Activated CD4-positive, alpha-beta memory T cell treated with anti-CD3 and anti-CD28 coated beads, Interleukin-2, amount 10 ng/mL, durations not matched to agents 7 days and 5 days (primary cell): ENCODE measurements at places on chromosomes 7 and 10.

- H3K27me3 ChIP-seq, result no peaks in the 10 kb centered on the region
- DNase-seq, result no peak
- H3K4me1 ChIP-seq, result no peaks in the 10 kb centered on the region
- H3K4me3 ChIP-seq, result no peak overlapping the region
- H3K27ac ChIP-seq, result no peak overlapping the region
These were observed 23.0 kb downstream of the GNAT3 start for GRCh38 chr7:80488851-80489370.

GRCh38 chr10:34507217-34507616 lies 307.9 kb downstream of the PARD3 start:
- H3K4me3 ChIP-seq, result no peak overlapping the region
- H3K36me3 ChIP-seq, result no peaks in the 10 kb centered on the region
- H3K27ac ChIP-seq, result no peak overlapping the region
- H3K4me1 ChIP-seq, result no peaks in the 10 kb centered on the region

- no peaks in the 10 kb centered on the region for H3K36me3 ChIP-seq
- no peak for DNase-seq
- H3K27ac ChIP-seq, result no peak overlapping the region
- no peak overlapping the region for H3K4me3 ChIP-seq
These were observed 129.9 kb downstream of the WDR37 start for GRCh38 chr10:1185911-1186682.

- no peak overlapping the region for H3K27ac ChIP-seq
- no peak overlapping the region for H3K4me3 ChIP-seq
- H3K4me1 ChIP-seq, result no peaks in the 10 kb centered on the region
- peaks cover 48% of the 10 kb centered on the region for H3K36me3 ChIP-seq
- no peak for DNase-seq
These were observed 33.7 kb downstream of the CHST12 start for GRCh38 chr7:2437136-2437535.

DNA sequence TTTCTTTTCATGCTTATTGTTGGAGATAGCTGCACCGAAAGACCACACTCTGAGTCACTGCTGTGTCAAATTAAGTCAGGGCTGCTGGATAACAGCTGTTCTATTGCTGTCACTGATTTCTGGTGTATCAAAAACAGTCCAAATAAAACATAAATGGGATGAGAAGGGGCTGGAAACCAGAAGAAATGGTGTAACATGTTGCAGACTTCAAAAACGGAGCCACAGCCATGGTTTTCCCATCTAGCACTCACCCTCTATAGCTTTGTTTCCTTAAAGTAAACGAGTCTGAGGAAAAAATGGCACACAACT lies 103.3 kb upstream of the DIP2C start:
- no peak overlapping the region for H3K27ac ChIP-seq
- no peaks in the 10 kb centered on the region for H3K4me1 ChIP-seq
- H3K36me3 ChIP-seq, result peaks cover 19% of the 10 kb centered on the region
- no peak for DNase-seq
- no peaks in the 10 kb centered on the region for H3K27me3 ChIP-seq
- no peak overlapping the region for H3K4me3 ChIP-seq

DNA sequence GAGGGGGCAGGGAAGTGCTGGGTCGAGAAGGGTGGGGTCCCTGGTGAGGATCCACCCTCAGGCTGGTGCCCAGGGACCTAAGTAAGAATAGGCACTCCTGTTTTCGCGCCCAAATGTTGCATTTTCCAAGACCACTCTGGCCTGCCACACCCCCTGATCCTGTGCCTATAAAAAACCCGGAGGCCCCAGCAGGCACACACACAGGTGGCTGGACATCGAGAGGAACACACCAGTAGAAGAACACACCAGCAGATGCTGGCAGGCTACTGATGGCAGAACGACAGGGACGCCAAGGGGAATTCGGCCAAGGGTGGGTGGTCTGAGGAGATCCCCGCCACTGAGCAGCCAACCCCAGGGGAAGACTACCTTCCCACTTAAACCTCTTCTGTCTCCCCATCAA lies 633.9 kb upstream of the POT1 start:
- H3K27me3 ChIP-seq, result no peaks in the 10 kb centered on the region
- H3K4me3 ChIP-seq, result no peak overlapping the region
- H3K27ac ChIP-seq, result no peak overlapping the region

GRCh38 chr10:42475168-42476098 lies 162.9 kb downstream of the ZNF33B start:
- H3K36me3 ChIP-seq, result no peaks in the 10 kb centered on the region
- no peak for DNase-seq
- H3K4me1 ChIP-seq, result no peaks in the 10 kb centered on the region

GRCh38 chr7:5682551-5683279 lies 98.7 kb downstream of the RNF216 start:
- DNase-seq, result no peak
- H3K4me1 ChIP-seq, result peaks cover 21% of the 10 kb centered on the region
- H3K36me3 ChIP-seq, result peaks cover 23% of the 10 kb centered on the region
- H3K4me3 ChIP-seq, result no peak overlapping the region
- peaks cover 4% of the 10 kb centered on the region for H3K27me3 ChIP-seq
- H3K27ac ChIP-seq, result no peak overlapping the region

DNA sequence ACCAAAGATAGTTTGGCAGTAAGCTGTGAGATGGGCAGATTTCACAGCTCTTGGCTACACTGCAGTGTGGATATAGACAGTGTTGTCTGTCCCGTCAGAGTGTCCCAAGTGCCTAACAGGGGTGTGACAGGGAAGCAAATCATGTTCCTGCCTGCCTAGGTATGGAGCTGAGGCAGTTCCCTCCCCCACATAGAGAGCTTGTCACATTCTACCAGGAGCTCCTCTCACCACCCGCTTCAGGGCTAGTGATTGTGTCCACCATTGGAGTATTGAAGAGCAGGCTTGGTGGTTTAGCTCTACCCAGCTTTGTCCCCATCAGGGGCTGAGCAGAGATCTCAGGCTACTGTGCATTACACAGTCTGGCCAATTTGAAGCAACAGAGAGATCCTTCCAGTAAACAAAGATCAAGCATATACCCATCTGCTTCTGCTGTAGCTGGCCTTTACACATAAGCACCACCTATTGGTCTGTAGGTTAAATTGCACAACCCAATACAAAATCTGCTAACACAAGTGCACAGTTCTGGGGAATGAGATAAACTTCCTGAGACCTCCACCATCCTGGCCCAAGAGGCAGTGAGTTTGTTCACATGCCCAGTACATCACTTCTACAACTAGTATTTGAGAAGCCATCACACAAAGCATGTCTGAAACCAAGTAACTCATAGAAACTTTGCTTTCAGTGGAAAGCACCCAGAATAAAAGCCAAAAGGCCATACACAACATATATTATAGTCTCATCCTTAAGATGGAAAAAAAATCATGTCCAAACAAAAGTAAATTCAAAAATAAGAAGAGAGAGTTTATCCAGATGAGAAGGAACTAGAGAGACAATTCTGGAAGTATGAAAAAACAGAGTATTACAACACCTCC lies 67.3 kb downstream of the GLCCI1 start:
- peaks cover 21% of the 10 kb centered on the region for H3K36me3 ChIP-seq
- H3K27me3 ChIP-seq, result no peaks in the 10 kb centered on the region
- H3K4me3 ChIP-seq, result no peak overlapping the region
- H3K4me1 ChIP-seq, result peaks cover 19% of the 10 kb centered on the region

GRCh38 chr10:3750854-3751253 lies 34.2 kb downstream of the KLF6 start:
- H3K36me3 ChIP-seq, result no peaks in the 10 kb centered on the region
- no peak overlapping the region for H3K4me3 ChIP-seq
- DNase-seq, result no peak
- peaks cover 15% of the 10 kb centered on the region for H3K4me1 ChIP-seq
- H3K27me3 ChIP-seq, result no peaks in the 10 kb centered on the region
